ENCODE measurements at places on chromosomes 6 and 20.
A peak's percentile ranks its signal among the peaks of the same experiment; 100 is the strongest.

DNA sequence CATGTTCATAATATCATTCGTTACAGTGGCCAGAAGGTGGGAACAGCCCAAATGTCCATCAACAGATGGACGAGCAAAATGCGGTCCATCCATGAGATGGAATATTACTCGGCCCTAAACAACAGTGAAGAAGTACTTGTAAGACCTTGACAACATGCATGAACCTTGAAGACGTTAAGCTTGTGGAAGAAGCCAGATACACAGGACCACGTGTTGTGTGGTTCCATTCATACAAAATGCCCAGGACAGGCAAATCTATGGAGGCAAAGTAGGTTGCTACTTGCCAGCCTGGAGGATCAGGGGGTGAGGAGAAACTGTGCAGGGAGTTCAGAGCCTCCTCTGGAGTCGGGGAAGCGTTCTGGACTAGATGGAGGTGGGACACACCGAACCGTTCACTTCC lies 207.1 kb downstream of the ERMARD start:
- H3K27ac ChIP-seq, result no peak overlapping the region
- H3K4me3 ChIP-seq, result no peak overlapping the region
- H3K4me1 ChIP-seq, result no peaks in the 10 kb centered on the region
- no peak for DNase-seq
- H3K27me3 ChIP-seq, result peaks cover 6% of the 10 kb centered on the region

- no peaks in the 10 kb centered on the region for H3K4me1 ChIP-seq
- no peak overlapping the region for H3K4me3 ChIP-seq
- H3K36me3 ChIP-seq, result no peaks in the 10 kb centered on the region
- no peaks in the 10 kb centered on the region for H3K27me3 ChIP-seq
- no peak overlapping the region for H3K27ac ChIP-seq
These were observed 73.9 kb downstream of the WDR27 start for GRCh38 chr6:169627736-169628607.

- no peak overlapping the region for H3K27ac ChIP-seq
- H3K4me3 ChIP-seq, result no peak overlapping the region
- H3K4me1 ChIP-seq, result no peaks in the 10 kb centered on the region
- H3K27me3 ChIP-seq, result no peaks in the 10 kb centered on the region
These were observed 114.5 kb downstream of the RNF144B start for GRCh38 chr6:18501663-18502013.

DNA sequence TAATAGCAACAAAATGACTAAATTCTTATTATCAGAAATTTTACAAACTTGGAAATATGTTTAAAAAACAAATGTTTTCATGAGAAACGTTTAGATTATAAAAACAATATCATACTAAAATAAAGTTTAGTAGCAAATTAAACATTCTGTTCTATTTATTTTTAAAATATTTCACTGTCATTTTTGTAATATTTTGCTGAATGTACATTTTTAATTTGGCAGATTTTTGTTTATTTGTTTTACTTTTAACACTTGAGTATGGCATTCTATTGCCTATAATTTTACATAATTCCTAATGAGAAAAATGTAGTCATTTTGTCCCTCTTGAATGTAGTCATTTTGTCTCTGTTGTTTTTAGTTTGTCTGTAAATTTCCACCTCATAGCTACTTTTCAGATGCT lies 1400.2 kb downstream of the GRIK2 start:
- no peaks in the 10 kb centered on the region for H3K4me1 ChIP-seq
- no peak overlapping the region for H3K27ac ChIP-seq
- no peak for DNase-seq
- H3K27me3 ChIP-seq, result no peaks in the 10 kb centered on the region
- no peak overlapping the region for H3K4me3 ChIP-seq
- H3K36me3 ChIP-seq, result no peaks in the 10 kb centered on the region

DNA sequence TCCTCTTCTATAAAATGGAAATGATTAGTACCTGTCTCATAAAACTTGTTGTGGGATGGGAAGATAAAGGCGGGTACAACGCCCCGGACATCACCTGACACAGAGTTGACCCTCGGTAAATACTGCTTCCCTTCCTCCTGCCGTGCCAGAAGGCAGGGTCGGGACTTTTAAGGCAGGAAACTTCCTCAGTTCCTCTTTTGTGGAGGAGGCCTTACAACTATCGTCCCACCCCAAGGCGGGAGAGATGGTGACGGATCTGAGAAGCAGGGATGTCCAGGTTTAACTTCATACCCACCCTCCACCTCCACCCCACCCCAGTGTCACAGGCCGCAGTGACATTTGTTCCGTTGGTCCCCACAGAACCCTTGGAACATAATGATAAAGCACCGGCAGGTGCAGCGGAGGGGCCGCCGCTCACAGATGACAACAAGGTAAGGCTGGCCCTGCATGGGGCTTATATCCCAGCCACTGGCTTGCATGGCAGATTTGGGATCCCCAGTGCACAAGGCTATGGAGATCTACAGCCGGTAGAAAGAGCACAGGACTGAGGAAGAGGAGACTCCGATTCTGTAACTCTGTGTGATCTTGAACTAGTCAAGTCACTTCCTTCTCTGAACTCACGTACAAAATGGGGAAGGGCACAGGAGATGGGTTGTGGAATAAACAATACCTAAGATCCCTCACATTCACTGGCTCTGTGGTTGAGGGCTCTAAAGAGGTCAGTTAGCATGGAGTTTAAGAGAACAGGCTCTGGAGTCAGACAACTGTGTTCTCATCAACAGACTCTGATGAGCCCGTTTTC lies 764 bp downstream of the DNTTIP1 start:
- peaks cover 10% of the 10 kb centered on the region for H3K4me1 ChIP-seq
- no peaks in the 10 kb centered on the region for H3K27me3 ChIP-seq
- peak overlapping the region; percentile 99 for H3K4me3 ChIP-seq
- H3K36me3 ChIP-seq, result peaks cover 24% of the 10 kb centered on the region

DNA sequence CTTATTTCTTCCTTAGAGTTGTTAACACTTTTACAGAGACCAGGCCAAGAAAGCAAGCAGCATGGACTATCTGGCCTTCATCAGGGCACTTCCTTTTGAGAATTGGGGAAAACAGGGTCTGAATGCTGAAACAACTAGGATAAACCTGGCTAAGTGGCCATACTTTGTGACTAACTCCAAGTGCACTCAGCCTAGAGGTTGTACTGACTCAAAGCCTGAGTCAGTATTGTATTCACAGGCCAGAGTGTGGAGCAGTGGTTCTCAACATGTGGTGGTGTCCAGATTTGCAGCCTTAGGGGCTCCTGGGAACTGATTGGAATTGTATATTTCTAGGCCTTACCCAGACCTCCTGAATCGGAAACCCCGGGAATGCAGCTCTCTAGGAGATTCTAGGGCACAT lies 20.1 kb downstream of the SEC23B start:
- no peak overlapping the region for H3K27ac ChIP-seq
- H3K36me3 ChIP-seq, result peaks cover 73% of the 10 kb centered on the region
- no peak overlapping the region for H3K4me3 ChIP-seq
- no peak for DNase-seq
- H3K4me1 ChIP-seq, result no peaks in the 10 kb centered on the region
- no peaks in the 10 kb centered on the region for H3K27me3 ChIP-seq
